ENCODE measurements at places on chromosomes 2 and 18.

DNA sequence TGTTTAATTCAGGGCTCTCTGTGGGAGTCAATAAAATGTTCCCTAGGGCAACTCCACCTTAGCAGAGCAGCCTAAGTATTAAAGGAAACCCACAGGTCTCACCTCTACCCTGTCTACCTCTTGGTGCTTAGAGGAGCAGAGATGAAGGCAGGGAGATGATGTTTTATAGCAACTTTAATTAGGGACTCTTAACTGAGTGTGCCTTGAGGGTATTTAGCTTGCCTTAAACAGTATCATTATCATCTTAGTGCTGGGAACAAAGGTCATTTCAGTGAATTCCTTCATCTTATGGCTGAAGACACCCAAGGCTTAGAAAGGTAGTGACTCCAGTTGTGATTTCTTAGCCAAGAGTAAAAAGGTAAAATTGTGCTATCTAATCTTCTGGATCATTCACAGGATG, 26.7 kb downstream of the VIL1 start:
- DNase-seq: no peak

DNA sequence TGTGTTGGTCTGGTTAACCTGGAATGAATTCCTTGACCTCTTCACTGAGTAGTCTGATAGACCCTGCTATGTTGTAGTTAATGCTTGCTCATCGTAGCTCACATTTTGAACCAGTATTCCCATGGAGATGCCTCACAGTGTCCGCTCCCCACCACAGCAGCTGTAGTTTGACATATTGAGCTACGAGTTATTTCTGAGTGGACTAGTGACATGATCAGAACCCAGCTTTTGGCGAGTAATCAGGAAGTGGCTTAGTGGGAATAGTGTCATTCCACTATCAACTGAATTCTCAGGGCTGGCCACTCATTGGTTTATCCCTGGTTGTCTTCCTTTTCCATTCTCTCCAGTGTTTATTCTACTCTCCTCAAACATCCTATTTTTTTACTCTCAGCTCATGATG, 102.7 kb downstream of the MYO1B start:
- no peak for DNase-seq

DNA sequence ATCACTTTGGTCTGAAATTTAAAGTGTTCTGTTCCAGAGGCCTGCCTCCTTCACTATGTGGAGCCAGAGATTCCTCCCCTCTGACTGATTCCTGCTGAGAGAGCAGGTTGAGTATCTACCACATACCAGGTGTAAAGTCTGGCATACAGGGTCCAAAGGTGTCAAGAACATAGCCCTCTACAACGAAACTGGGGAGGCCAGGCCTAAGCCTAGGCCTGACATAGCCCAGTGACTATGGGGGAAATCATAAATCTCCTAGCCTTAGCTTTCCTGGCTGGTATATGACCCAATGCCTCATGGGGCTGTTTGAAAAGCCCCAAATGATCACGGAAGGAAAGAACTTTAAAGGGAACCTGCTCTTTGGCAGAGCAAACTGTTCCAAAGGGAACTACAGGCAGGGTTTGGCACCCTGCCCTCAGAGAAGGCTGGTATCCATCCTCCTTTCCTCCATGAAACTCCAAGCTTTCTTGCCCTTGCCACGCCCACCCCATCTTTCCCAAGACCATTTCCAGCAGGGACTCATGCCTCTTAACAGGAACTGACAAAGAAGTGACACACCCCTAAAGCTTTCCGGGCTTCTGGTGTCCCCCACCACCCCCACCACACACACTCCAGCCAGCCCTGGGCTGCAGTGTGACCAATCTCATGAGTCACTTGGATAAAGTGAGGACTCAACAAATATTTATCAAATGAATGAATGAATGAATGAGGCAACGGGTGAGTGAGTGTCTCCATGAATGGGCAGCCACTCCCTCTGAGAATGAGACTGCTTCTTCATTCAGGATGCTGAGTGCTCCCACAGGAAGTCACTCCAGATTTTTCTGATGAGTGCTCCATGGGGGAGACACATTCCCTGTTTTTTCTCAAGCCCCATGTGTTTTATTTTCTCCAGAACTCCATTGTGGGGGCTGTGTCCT, 114.5 kb upstream of the STPG4 start:
- no peak for DNase-seq

DNA sequence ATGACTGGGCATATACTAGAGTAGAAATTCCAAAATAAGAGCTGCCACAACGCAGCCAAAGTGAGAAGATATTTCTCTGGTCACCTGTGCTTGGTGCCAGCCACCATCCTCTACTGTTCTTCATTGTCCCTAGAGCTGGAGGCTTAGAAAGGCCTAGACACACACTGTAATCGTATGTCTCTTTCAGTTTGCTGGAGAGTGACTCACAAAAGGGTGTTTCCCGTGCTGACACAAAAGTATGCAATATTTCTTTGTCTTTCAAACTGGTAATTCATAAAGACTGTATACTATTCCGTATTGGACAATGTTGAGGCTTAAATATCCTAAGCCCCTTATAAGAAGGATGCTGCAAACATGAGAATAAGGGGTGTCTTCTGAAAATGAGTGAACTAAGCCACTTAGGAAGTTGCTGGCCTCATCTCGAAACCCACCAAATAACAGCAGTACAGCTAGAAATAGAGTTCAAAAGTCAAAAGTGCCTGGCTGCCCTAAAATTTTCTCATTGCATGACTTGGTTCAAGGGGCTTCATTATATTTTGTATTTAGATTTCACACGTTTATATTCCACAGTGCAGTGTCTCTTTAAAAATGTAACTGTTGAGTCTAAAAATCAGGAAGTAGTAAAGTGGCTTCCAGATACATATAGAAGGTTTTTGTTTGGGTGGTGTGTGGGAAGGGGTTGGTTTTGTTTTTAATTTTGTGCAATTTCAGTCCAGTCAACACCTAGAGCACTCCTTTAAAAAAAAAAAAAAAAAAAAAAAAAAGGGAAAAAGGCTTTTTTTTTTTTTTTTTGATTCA, 601.1 kb downstream of the ARHGAP15 start:
- DNase-seq: no peak

- no peak for DNase-seq
Measured at GRCh38 chr2:1340141-1340512, 73.1 kb upstream of the TPO start.

GRCh38 chr2:83112858-83113257, 1346.2 kb downstream of the SUCLG1 start:
- no peak for DNase-seq

DNA sequence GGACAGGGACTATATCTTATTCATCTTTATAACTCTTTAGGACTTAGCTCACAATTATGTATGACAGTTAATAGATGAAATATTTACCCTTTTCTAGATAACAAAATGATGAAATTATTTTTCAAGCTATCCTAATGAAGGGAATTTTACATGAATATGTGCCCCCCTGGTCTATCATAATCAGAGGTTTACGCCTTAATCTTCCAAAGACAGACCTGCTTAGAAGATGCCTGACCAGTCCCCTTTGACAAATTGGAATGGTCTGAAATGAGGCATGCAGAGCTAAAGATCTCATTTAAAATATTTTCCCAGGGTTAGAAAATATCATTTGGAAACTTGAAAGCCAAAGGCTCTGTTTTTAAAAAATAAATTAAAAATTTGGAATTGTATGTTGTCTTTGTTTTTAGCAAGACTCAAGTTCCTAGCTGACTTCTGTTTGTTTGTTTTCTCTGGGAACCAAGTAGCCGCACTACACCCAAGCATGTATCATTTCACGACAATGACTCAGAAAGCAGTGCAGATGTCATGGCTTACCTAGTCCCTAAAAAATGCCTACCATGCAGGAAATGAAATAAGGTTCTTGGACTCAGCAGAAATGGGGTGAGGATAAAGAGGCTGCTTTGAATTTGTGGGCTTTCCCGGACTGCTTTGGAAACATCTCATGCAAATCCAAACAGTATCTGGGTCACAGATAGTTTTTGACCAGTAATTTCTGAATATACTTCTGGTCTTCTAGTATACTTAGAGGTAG, 162.1 kb downstream of the ZEB2 start:
- no peak for DNase-seq
